NCI-H2029 (cell line): ENCODE measurements at places on chromosomes 5 and 9.

- no peak for DNase-seq
Observed at GRCh38 chr9:19947996-19948395, 159.2 kb upstream of the SLC24A2 start.

DNA sequence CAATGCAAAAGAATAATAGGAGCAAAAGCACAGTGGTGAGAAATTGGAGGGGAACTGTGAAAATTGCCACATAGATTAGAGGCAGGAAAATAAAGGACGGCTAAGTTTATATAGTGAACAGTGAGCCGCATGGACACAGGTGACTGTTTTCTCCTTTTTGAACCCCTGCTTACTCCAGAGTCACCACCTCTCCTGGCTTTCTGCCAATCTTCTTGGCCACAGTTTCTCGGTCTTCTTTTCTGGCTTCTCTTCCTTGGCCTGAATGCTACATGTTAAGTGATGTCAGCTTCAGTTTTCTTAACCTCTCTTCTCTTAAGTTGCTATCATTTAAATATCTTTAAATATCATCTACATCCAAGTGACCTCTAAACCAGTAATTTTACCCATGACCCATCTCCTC, 47.3 kb upstream of the CDKN2B start:
- DNase-seq = no peak

DNA sequence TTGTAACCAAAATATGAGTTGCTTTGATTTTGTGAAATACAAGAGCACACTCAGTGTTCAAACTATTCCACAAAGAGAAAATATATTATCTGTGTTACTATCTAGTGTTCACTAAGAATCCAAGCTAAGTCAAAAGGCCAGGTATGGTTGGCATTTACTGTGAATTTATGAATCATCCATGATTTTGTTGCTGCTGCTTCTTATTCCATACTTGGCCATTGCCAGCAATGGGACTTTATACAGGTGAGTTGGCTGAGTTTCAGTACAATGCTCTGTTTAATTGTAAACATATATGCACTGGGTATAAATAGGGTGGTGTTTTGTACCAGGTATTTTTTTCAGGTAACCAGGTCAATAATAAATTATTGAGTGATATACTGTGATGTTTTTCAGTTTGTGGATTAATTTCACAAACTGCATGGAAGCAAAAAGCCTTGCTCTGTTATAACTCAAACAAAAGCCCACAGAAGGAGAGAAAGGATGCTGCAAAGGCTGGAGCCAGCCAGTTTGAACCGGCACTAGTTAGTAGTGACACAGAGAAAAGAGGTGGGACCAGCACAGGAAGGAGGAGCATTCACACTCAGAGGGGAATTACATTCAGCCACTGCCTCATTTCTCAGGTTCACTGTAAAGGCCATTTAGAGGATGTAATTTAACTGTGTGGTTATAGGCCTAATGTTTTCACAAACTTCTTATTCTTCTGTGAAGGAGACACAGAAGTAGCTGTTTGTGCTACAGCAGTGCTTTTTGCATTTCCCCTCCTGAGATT, 381.8 kb downstream of the ADGRV1 start:
- peak; percentile 72 for DNase-seq

DNA sequence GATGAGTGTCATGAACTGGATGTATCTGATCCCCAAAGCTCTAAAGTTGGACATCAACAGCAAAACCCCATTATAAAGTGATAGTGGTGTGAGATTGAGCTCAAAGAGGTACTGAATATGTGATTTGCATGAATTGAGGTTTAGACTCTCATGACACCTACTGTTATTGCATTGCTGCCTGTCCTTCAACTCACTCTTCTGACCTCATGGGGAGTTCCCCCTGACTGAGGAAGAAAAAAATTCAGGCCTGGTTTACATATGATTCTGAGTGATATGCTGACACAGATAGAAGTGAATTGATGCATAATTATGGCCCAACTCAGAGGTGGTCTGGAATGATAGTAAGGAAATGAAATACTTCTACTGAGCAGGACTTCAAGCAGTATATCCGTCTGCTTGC, 76.2 kb upstream of the CHD1 start:
- no peak for DNase-seq

- DNase-seq = no peak
Observed at GRCh38 chr9:126694206-126695081, 80.7 kb downstream of the LMX1B start.

- peak; percentile 96 for DNase-seq
Observed at GRCh38 chr5:157912621-157913325, 53.8 kb upstream of the CLINT1 start.

GRCh38 chr5:37424441-37424840, 45.3 kb downstream of the WDR70 start:
- DNase-seq = no peak

DNA sequence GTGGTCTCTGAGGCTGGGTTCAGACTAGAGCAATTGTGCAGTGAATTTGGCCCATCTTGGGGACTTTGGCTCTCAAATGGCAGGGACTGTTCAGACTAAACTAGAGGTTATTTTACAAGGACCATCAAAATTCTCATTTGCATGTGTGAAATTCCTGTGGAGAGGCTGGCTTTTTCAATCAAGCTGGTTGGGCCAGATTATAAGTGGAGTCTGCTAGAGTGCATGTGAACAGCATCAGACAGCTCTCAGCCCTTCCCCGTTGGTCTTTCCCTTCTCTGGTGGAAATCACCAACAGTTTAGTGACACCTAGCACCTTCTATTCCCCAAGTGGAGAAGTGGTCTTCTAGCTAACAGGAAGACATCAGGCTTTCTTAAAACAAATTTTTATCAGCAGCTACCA, 301.3 kb downstream of the CWC27 start:
- DNase-seq = no peak

DNA sequence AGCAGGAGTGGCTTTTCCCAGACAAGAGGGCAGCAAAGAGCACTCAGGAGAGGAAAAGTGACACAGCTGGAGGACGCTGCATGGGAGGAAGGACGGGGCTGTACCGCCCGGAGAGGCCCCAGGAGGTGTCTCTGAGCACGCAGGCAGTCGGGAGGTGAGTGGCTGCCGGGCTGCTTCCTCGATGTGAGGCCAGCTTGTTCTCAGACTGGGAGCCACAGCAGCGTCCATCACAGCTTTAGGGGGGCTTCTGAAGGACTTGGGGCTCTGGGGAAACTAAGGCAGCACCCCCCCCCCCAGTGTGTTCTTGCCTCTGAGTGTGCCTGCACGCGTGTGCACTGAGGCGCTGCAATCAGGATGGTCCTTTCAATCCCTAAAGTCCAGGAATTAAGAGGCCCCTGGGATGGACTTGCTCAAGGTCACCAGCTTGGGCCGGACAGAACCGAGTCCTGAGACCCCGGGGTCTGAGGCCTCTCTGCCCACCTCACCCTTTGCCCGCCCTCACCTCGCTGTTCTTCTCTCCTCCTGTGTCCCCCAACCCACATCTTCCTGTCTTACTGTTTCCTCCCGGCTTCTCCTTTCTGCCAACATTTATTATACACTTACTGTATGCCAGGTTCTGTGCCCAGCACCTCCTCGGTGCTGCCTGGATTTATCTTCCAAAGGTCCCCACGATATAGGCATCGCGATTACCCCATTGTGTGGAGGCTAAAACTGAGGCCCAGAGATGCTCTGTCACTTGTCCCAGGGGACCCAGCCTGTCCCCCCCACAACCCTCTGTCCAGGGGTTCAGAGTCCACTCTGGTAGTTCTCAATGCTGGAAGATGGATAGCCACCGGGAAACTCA, 32.9 kb downstream of the FAM163B start:
- DNase-seq = no peak

DNA sequence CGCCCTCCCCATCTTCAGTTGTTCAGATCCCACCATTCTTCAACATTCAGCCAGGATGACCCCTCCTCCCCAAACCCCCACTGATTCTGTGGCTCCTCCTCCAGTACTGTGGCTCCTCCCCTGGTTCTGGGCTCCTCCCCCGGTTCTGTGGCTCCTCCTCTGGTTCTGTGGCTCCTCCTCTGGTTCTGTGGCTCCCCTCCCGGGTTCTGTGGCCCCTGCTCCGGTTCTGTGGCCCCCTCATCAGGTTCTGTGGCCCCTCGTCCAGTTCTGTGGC, 32.8 kb downstream of the C5orf15 start:
- no peak for DNase-seq

GRCh38 chr9:97978371-97979130, 4.6 kb upstream of the ANP32B start:
- DNase-seq = no peak

DNA sequence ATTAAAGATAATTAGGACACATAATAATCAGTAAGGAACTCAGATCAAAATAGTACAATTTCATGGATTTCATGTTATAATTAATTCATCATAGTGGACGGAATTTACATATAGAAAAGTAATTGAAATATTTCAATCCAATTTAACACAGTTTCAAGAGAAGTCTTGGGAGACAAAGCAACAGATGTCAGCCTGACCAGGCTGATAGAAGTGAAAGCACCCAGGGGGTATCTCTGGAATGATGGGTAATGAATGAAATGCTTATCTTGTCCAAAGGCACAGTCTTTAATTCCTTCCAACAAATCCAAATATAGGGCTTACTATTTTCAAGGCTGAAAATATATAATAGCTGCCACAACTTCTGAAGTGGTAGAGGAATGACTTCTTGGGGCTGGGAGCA, 629.3 kb upstream of the RGMB start:
- DNase-seq = no peak

- no peak for DNase-seq
Observed at GRCh38 chr5:168683247-168683926, 104.2 kb upstream of the PANK3 start.

DNA sequence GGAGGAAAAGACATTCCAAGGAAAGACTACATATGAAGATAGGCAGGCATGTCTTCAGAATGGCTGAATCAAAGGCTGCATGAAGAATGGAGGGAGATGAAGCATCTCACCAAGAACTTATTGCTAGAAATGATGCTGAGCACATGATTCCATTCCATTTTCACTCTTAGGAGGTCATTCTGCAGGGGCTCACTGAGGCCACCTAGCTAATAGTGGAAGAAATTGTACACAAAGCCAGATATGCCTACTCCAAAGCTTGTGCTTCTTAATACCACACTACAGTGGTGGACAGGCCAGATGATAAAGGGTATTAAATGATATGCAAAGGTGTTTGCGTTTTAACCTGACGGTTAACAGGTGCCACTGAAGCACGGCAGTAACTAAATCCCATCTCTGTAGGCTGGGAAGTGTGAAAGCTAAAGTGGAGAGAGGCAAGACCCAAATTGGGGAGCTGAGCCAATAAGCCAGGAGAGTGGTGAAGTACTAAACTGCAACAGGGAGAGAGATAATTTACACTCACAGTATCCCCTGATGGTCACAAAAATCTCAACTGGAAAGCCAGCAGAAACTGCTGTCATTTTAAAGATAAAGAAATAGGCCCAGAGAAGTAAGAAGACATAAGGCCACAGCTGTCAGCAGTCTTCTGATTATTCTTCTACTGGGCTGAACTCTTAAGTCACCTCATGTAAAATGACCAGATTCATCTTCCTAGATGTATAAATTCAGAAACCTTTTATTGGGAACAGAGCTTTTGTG, 14.6 kb downstream of the NDUFA8 start:
- no peak for DNase-seq

DNA sequence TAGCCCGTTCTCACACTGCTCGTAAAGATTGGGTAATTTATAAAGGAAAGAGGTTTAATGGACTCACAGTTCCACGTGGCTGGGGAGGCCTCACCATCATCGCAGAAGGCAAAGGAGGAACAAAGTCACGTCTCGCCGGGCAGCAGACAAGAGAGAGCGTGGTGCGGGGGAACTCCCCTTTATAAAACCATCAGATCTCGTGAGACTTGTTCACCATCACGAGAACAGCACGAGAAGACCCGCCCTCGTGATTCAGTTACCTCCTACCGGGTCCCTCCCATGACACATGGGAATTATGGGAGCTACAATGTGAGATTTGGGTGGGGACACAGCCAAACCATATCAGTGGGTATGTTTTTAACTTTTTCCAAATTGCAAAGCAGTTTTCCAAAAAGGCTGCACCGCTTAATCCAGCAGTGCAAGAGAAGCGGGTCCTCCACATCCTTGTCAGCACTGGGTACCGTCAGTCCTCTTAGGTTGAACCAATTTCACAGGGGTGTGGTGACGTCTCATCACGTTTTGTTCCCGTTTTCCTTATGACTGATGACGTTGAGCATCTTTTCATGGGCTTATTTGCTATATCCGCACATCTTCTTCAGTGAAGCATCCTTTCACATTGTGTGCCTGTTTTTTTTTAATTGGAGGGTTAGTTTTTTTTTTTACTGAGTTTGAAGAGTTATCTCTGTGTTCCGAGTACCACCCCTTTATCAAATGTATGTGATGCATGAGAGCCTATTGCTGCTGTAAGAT, 8.0 kb upstream of the FCN2 start:
- no peak for DNase-seq

DNA sequence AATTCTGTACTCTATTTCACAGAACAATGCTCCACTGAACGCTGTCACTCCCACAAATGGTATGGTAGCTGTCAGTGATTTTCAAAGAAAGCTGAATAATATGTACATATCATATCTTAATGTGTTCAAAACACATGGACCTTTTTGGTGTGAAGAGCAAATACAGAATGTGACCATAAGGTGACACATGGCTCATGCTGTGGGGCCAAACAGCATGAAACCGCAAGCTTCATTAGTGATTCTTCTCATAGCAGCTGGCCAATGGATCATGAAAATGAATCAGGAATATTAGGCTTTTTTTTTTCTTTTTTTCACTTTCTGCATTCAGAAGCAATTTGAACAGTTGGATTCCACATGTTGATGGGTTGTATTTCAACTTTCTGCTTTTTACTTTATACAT, 54.9 kb upstream of the CDH9 start:
- DNase-seq = no peak

- DNase-seq = peak; percentile 51
Observed at GRCh38 chr9:35374436-35374835, 115.5 kb upstream of the RUSC2 start.

- no peak for DNase-seq
Observed at GRCh38 chr9:110918316-110919049, 119.8 kb downstream of the LPAR1 start.

DNA sequence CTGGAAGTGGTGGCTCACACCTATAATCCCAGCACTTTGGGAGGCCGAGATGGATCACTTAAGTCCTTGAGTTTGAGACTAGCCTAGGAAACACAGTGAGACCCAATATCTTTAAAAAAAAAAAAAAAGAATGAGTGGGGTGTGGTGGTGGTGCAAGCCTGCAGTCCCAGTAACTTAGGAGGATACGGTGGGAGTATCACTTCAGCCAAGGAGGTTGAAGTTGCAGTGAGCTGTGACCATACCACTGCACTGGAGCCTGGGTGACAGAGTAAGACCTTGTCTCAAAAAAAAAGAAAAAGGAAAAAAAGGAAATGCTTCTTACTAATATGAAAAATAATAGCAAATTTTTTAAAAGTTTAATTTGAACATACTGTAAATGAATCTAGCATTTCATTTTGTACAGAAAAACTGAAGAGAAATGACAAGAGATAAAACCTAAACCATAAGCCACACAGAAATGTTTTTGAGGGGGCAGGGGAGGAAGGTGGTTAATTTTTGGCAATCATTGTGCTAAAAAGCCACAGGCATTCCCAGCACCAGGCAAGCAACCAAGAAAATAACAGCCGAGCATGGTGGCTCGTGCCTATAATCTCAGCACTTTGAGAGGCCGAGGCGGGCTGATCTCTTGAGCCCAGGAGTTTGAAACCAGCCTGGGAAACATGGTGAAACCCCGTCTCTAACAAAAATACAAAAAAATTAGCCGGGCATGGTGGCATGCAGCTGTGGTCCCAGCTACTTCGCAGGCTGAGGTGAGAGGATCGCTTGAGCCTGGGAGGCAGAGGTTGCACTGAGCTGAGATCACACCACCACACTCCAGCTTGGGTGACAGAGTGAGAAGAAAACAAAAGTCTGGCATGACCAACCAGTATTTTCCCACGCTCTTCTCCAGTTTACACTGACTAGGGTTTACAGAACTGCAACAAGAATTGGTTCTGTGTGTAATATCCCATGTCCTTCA, 114.5 kb upstream of the NR5A1 start:
- DNase-seq = no peak

- DNase-seq = no peak
Observed at GRCh38 chr9:121622387-121623203, 28.8 kb upstream of the DAB2IP start.
